ENCODE measurements at places on chromosomes 6 and 20.

GRCh38 chr20:52078289-52078688, 113.3 kb downstream of the ZFP64 start:
- DNase-seq, result no peak

GRCh38 chr6:166662690-166663089, 35.6 kb upstream of the RPS6KA2 start:
- no peak for DNase-seq

DNA sequence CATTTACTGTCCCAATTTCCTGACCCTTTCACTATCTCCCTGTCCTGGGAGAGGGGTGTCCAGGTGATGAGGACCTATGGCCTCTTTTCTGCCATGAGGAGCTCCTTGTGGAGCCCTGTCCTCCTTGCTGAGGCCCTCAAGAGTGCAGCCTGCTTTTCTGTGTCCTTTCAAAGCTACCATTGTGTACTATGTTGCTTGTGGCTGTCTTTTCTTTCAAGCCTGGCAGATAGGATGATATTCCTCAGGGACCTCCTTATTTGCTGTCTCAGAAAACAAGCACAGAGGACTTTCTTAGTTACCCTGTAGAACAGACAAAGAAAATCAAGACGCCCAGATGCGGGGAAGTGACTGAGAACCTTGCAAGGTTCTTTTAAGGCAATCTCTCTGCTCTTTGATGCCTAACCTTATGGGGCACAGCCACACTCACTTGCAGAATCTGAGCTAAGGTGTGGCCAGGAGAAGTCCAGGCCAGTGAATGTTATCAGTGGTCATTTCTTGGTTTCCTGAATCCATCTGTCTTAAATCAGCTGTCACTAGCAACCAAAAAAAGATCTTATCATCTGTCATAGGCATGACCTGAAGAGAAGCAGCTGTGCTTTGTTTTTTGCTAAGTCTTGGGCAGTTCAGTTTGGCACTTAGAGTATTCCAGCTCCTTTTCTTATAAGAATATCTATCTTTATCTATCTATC, 17.2 kb downstream of the CARMIL1 start:
- DNase-seq, result no peak

GRCh38 chr20:62819494-62820174, 2.8 kb downstream of the COL9A3 start:
- no peak for DNase-seq

DNA sequence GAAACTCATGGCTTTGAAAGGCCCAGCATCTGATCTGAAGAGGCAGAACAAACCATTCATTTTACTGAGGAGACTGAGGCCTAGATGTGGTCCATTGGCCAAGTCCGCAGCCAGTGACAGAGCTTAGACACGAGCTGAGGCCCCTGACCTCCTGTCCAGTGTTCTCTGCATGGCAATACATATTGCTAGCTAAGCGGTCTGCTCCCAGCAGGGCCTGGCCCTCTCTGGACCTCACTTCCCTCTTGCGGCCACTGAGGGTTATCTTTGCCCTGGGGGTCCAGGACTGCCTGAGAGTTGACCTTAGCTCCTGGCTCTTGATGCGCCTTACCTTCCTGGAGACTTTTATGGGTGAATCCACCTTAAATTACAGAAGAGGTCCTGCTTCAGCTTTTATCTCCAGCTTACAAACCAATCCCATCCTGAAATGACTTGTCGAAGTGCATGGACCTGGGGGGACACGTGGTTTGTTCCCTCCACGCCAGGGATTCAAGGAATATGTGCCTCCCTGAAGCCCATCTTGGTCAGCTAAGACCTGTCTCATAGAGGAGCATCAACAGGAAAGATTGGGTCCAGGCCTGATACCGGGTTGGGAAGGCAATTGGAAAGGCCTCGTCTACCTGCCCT, 75.6 kb downstream of the CNBD2 start:
- no peak for DNase-seq

DNA sequence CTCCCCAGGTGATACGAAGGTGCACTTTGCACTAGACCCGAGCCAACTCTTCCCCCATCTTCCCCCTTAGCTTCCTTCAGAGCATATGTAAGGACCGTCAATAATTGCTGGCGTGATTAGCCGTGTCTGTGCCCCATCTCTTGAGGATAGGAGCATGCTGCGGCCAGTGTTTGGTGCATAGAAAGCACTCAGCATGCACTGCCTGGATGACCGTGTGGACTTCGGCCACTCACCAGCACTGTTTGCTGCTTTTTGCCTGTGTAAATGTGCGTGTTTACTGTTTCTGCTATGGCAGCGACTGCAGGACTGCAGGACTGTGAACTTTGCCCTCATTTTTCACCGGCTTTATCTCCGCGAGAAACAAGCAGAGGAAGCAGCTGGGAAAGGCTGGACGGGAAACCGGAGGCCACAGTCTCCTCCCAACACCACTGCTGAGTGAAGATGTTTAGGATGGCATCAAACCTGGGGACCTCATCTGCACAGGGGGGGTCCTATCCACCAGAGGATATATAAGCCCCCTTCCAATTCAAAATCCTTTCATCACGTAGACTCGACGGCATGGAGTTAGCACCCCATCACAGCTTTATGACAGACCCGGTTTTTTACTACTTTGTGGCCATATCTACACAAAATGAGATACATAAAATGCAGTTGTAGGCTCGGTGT, 150.6 kb upstream of the AFDN start:
- no peak for DNase-seq

DNA sequence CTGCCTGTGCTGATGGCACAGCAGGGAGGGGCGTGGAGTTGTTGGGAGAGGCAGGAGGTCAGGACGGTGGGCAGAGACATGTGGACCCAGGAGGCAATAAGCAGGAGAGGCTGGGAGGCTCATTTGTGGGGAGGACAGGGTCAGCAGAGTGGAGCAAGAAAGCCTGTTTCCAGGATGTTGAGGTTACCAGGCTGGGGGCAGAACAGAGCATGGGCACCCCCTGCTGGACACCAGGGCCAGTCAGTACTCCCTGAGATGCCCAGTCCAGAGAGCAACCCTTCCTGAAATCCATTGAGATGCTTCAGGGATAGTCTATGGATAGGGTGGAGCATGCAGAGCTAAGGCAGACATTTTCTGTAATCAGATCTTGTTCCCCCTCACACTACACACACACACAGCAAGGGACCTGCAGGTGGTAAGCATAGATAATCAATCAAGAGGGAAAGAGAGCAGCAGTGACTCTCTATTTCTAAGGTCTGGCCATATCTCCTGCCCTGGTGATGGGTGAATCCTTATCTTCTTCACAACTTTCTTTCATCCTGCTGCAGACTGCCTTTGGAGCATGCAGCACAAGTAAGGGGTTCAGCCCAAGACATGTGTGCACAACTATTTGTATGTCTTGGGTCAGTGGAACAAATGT, 41.7 kb downstream of the MOCS1 start:
- no peak for DNase-seq
